ENCODE measurements at places on chromosomes 1 and 21.

GRCh38 chr1:232571523-232571922, 58.4 kb downstream of the SIPA1L2 start:
- DNase-seq: no peak

GRCh38 chr1:69985376-69985775, 220.0 kb downstream of the LRRC40 start:
- DNase-seq: no peak

DNA sequence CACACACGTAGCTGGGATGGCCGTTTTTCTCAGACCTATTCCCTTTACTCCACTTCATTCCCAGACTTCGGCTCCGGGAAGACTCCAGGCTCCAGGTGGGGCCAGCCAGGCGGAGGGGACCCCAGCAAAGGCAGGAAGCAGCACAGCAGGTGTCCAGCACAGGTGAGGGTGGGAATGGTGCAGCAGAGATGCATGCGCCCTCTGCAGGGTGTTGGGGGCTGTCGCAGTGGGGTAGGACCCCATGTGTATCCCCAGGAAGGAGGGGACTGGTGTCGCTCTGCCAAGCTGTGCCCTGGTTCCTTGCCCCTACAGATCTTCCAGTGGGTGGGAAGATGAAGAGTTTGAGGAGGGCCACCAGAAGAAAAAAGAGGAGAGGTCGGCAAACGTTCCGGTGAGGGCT, 5.3 kb downstream of the TTC24 start:
- DNase-seq: no peak

GRCh38 chr1:219367496-219367895, 193.8 kb downstream of the LYPLAL1 start:
- DNase-seq: no peak

DNA sequence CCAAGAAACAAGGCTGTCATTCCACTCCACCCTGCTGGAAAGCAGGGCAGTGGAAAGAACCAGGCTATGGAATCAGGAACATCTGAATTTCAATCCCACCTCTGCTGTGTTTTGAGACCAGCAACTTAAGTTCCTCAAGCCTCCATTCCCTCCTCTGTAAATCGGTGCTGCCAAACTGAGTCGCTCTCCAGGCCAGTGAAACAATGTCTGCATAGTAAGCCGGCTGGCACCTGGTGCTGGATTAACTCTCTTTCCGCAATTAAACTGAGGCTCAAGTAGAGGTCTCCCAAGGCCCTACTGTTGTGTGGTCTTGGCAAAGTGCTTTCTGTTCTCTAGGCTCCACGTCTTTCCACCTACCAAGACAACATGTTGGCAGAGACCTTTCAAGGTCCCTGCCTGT, 65.3 kb downstream of the SSBP3 start:
- DNase-seq: no peak

GRCh38 chr1:178818416-178818815, 52.5 kb downstream of the ANGPTL1 start:
- no peak for DNase-seq

GRCh38 chr1:204289280-204289679, 70.4 kb downstream of the PLEKHA6 start:
- DNase-seq: no peak

DNA sequence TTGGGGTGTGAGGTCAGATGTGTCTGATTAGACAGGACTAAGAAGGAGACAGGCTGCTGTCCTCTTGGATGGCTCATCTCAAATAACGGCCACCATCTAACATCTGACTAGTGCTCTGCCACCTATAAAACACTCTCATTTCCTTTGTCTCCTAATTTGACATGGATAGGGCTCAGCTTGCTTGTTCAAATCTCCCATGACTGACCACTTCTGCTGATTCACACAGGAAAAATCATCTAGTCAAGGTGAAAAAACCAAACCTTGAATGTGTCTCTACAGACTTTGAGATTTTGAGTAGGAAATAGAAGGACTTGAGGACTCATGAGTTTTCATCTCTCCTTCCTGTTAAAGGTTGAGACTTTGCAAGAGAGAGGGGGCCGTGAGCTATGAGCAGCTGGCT, 150.6 kb downstream of the IER5 start:
- DNase-seq: no peak

DNA sequence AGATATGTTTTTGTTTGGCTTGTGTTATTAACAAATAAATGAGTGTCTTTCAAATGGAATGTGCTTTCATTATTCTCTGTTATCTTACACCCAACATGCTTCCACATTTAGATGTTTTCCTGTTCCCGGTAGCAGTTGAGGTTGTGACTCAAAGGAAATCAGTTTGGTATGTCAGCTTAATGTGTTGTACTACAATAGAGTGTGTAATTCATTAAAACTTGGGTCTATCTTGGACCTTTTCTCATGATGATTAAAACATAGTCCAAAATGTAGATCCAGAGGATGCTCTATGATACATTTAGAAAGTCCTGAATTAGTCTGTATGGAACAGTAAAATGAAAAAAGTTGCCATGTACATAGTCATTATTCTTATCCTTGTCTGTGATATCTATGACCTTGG, 26.7 kb downstream of the RTCA start:
- peak; percentile 45 for DNase-seq

DNA sequence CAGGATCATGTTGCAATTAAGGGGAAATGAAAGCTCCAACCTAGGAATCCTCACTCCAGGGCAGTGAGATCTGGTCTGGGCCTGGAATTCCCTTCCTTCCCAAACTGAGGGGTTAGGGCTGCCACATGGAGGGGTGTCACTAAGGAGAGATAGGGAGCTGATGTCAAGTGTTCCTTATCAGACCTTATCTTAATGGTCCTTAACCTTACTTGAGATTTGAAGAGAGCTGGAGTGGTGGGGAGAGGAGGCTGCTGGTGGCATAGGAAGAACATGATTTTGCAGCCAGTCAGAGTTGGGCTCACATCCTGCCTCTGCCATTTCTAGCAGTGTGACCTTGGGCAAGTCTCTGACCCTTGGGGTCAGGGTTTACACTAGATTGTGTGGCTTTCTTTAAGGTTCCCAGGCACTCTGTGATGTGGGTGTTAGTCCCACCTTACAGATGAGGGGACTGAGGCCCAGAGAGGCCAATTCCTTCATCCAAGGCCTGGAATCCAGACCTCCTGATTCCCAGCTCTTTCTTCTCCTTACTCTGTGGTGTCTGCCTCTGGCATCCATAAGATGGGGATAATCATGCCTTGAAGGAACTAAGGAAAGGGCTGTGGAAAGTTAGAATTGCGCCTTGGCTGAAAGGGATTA, 56.3 kb upstream of the SYNC start:
- DNase-seq: no peak

DNA sequence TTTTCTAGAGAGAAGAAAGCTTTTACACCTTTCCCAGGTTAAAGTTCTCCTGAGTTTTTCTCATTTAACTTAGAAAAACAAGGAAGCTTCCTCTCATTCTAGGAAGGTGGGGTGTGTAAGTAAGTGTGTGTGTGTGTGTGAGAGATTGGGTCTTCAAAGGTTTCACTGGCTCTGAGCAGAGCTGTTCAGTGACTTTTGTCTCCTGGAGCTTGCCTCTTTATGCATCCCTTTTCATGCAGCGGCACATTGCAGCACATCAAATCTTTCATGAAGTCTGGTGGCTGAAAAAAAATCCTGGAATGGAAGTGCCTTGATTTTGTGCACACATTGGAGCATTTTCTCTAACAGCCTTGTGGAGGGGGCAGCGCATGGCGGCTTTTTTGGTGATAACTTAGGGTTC, 3.4 kb downstream of the GPA33 start:
- DNase-seq: no peak

DNA sequence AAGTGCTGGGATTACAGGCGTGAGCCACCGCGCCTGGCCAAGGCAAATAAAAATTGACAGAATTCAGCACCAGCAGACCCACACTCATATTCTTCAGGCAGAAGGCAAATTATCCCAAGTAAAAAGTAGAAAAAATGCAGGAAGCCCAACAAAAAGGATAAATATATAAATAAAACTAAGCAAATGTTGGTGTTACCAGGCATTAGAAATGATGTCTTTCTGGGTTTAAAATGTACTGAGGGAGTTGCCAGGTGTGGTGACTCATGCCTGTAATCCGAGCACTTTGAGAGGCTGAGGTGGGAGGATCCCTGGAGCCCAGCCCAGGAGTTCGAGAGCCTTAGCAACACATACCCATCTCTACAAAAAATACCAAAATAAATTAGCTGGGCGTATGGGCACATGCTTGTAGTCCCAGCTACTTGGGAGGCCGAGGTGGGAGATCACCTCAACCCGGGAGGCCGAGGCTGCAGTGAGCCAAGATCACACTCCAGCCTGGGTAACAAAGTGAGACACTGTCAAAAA, 6.3 kb downstream of the INTS11 start:
- no peak for DNase-seq

GRCh38 chr21:46295996-46296752, 10.0 kb downstream of the YBEY start:
- peak; percentile 9 for DNase-seq

GRCh38 chr1:247517795-247518612, 18.2 kb downstream of the OR2C3 start:
- no peak for DNase-seq

GRCh38 chr1:228919914-228920313, 184.6 kb downstream of the RHOU start:
- no peak for DNase-seq

GRCh38 chr1:63147783-63148182, 174.6 kb upstream of the FOXD3 start:
- no peak for DNase-seq

- DNase-seq: no peak
These were observed 35.5 kb upstream of the SLC19A2 start for GRCh38 chr1:169521226-169521625.

GRCh38 chr1:181140398-181140797, 51.9 kb downstream of the IER5 start:
- DNase-seq: no peak

DNA sequence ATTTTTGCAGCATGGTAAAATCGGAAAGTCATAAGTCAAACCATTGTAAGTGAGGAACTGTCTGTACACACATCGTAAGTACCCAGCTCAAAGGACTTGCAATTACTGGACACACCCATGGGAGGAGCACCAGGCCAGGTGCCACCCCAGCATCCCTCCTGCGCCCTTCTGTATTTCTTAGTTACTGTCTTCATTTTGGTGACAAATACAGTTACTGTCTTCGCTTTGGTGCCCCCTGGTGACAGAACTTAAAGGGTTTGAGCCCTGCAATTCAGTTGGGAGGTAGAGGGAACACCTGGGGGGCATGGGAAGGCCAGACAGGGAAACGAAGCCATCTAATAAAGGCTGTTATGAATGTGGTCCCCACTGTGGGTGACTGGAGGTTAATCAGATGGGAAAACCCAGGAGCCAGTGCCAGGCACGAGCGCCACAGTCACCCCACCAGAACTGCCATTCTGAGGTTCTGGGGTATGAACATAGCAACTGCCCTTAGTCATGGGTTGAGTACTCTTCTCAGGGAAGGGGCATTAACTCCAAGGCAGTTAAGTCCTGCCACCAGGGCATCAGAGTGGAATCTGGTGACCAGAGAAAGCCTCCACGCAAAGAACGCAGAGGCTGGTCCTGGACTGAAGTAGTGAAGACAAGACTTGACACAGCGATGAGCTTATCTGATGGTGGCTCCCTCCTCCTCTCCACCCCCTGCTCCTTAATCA, 612.9 kb downstream of the PTPRU start:
- DNase-seq: no peak

GRCh38 chr1:19786988-19787423, 12.7 kb downstream of the TMCO4 start:
- no peak for DNase-seq

DNA sequence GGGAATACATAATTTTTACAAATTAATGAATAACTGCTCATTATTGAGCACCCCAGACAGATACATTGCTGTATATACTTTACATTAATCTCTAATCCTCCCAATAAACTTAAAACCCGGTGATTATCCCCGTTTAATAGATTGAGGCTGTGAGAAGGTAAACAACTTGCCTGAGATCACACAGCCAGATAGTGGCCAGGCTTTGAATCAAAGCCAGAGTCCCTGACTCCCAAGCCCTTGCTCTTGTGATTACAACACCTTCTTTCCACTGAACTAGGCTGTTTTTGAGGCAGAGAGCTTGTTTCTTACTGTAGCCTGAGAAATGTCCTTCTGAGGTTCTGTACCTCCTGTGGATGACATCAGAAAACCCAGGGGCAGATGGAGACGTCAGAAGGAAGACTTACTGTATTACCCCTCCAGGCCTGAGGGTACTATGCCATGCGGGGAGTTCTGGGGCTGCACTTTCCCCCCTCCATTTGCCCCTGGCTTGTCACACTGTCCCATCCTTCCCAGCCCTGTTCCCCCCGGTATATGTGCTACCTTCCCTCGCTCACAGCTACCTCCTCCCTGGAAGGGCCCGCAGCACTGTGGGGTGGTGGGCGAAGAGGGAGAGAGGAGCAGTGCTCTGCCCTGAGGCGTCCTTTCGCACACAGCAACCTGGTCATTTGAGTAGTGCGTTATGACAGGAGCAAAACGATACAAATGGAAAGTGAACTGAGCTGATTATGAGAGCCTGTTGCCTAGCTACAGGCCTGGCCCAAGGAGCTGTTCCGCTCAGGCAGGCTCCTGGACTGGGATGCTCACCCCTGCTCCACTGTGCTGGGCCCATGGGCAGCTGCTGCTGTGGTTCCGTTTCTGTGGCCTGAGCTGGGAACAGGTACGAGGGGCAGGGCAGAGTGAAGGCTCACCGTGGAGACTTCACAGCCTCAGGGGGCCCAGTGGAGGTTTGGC, 4.6 kb downstream of the KCNC4 start:
- DNase-seq: no peak

- no peak for DNase-seq
These were observed 14.7 kb upstream of the LEFTY1 start for GRCh38 chr1:225903623-225904022.

DNA sequence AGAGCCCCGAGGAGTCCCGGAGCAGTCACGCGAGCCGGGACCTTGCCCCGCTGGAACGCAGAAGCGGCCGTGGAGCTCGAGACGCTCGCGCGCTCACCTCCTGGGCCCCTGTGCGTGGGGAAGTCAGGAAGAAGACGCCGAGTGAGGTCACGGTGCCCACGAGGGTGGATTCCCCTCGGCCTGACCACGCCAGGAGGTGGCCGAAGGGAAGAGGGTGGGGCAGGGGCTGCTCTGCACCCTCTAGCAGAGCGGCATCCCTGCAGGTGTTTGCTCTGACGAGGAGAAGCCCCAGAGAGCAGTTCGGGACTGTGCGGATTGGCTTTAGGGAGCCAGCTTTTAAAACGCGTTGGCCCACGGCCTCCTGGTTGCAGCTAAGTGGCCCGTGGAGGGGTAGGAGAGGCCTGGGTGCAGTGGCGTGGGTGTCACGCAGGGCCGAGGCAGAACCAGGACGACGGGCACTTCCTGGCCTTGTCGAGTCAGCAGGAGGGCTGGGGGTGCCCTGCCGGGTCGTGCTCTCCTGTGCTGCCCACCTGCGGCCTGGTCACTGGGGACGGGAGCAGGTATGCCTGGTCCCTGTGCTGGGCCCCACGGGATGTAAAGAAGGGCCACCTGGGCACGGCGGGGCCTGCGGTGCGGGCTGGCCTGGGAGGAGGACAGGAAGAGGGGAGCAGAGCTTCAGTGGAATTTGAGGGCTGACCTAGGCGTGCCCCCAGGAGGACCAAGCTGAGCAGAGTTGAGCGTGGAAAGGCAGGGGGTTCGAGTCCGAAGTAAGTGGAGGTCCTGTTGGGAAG, 1.0 kb downstream of the PDXK start:
- no peak for DNase-seq

DNA sequence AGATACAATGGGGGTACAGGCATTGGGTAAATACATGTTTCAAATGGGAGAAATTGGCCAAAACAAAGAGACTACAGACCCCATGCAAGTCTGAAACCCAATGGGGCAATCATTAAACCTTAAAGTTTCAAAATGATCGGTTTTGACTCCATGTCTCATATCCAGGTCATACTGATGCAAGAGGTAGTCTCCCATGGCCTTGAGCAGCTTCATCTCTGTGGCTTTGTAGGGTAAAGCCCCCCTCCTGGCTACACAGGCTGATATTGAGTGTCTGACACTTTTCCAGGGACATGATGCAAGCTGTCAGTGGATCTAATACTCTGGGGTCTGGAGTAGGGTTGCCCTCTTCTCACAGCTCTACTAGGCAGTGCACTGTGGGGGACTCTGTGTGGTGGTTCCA, 286.1 kb downstream of the LRRIQ3 start:
- DNase-seq: no peak

Measured in GDM1 (cell line).